ENCODE measurements at places on chromosomes 12 and 14. TPM values are rescaled to one million over a fixed set of nuclear protein-coding genes. Genes with fewer than 3 reads are reported as not detected.

Gene P2RX2
- not detected for total RNA-seq

- no peak overlapping the region for H3K27ac ChIP-seq
- peaks cover 6% of the 10 kb centered on the region for H3K4me1 ChIP-seq
- no peak for DNase-seq
- no peak overlapping the region for H3K4me3 ChIP-seq
Measured at GRCh38 chr12:104551313-104551931, 94.7 kb downstream of the CHST11 start.

GRCh38 chr14:49733836-49734235, 34.1 kb upstream of the KLHDC2 start:
- H3K4me3 ChIP-seq = no peak overlapping the region
- H3K27ac ChIP-seq = no peak overlapping the region
- no peaks in the 10 kb centered on the region for H3K27me3 ChIP-seq
- peaks cover 23% of the 10 kb centered on the region for H3K36me3 ChIP-seq
- no peaks in the 10 kb centered on the region for H3K4me1 ChIP-seq

Gene TMEM253
- total RNA-seq = 1.2 TPM

DNA sequence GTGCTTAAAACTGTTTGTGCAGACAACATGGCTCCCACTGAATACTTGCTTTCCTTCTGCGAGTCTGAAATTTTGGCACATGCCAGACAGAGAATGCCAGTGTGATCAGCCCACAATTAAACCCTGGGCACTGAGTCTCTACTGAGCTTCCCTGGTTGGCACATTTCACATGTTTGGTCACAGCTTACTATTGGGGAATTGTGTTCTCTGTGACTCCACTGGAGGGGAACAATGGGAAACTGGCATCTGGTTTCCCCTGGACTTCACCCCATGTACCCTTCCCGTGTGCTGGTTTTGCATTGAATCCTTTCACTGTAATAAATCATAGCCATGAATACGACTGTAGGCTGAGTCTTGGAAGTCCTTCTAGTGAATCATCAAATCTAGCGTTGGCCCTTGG, 64.9 kb downstream of the EFCAB11 start:
- DNase-seq = no peak
- no peak overlapping the region for H3K27ac ChIP-seq
- no peaks in the 10 kb centered on the region for H3K27me3 ChIP-seq
- H3K4me1 ChIP-seq = peaks cover 1% of the 10 kb centered on the region
- peaks cover 8% of the 10 kb centered on the region for H3K36me3 ChIP-seq
- H3K4me3 ChIP-seq = no peak overlapping the region

Gene ART4
- not detected for total RNA-seq

Gene EIF4B
- 555 TPM for total RNA-seq

- DNase-seq = no peak
- H3K27me3 ChIP-seq = no peaks in the 10 kb centered on the region
- H3K4me3 ChIP-seq = no peak overlapping the region
- no peaks in the 10 kb centered on the region for H3K4me1 ChIP-seq
- no peaks in the 10 kb centered on the region for H3K36me3 ChIP-seq
Measured at GRCh38 chr14:78700236-78700635, 530.1 kb downstream of the NRXN3 start.

Gene POTEG
- total RNA-seq = not detected

GRCh38 chr14:70897464-70897863, 9.8 kb upstream of the PCNX1 start:
- DNase-seq = no peak
- no peak overlapping the region for H3K4me3 ChIP-seq
- H3K27ac ChIP-seq = peak overlapping the region; percentile 84
- H3K27me3 ChIP-seq = no peaks in the 10 kb centered on the region
- no peaks in the 10 kb centered on the region for H3K36me3 ChIP-seq

Gene TAC3
- not detected for total RNA-seq

- H3K27me3 ChIP-seq = peaks cover 2% of the 10 kb centered on the region
- H3K4me3 ChIP-seq = no peak overlapping the region
- no peak for DNase-seq
- H3K27ac ChIP-seq = no peak overlapping the region
- no peaks in the 10 kb centered on the region for H3K4me1 ChIP-seq
- no peaks in the 10 kb centered on the region for H3K36me3 ChIP-seq
Measured at GRCh38 chr14:104109731-104110361, 24.3 kb downstream of the ASPG start.

Gene LRP1
- 591 TPM for total RNA-seq

DNA sequence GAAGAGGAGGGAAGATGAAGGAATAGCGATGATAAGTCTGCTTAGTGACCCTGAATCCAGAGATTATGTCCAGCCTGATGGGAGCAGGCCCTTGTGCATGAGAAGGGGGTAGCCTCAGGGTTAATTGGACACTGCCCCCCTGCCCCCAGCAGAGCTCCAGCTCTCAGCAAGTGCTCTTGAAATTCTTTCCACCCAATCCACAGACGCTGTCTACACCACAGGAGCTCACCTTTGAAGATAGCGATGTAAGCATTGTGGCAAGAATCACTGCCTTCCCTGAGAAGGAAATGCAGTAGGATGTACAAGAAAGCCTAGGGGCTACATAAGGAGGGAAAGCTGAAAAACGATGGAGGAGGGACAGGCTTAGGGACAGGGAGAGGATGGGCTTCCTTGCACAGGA, 39.4 kb downstream of the CRACR2A start:
- H3K4me1 ChIP-seq = no peaks in the 10 kb centered on the region
- no peaks in the 10 kb centered on the region for H3K36me3 ChIP-seq
- peaks cover 10% of the 10 kb centered on the region for H3K27me3 ChIP-seq
- H3K4me3 ChIP-seq = no peak overlapping the region

DNA sequence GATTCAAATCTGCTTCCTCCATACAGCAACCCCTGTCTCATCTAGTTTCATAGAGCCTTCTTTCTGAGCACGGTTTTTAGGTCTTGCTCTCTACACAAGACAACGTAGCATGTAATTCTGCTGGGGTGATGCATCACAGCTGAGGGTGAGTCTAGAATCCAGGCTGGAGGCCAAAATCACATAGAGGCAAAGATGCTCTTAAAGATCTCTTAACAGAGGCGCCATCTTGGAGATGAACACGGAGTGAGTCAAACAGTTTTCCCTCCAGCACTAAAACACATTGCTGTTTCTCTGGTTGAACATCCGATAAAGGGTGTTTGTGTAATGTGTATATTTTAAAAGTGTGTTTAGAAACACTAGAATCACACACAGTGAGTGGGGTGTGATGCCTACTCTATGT, 78.9 kb downstream of the NOS1 start:
- H3K4me1 ChIP-seq = no peaks in the 10 kb centered on the region
- DNase-seq = no peak
- no peaks in the 10 kb centered on the region for H3K27me3 ChIP-seq
- H3K27ac ChIP-seq = no peak overlapping the region

GRCh38 chr12:104603545-104603973, 146.8 kb downstream of the CHST11 start:
- peaks cover 39% of the 10 kb centered on the region for H3K4me1 ChIP-seq
- DNase-seq = no peak
- no peaks in the 10 kb centered on the region for H3K27me3 ChIP-seq

DNA sequence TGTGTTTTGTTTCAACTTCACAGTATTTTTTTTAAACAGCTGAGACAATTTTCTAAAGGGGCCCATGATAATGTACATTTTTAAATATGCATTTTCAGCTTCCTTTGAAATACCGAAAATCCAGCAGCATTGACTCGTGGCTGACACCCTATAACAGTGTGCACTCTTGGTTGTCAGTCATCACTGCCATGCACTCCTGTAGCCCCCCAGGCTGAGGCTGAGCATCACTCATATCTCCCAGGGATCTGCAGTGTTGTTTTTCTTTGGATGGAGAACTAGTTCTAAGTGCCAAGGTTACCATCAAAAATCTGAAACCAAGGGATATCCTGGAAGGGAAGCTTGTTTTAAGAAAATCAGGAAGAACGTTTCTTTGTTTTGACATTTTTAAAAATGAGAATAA, 81.2 kb downstream of the C14orf132 start:
- no peak for DNase-seq
- H3K4me3 ChIP-seq = no peak overlapping the region
- peaks cover 49% of the 10 kb centered on the region for H3K4me1 ChIP-seq

Gene PAX9
- total RNA-seq = 3.9 TPM

- no peak overlapping the region for H3K27ac ChIP-seq
- no peaks in the 10 kb centered on the region for H3K36me3 ChIP-seq
- no peak for DNase-seq
- H3K4me3 ChIP-seq = no peak overlapping the region
- no peaks in the 10 kb centered on the region for H3K4me1 ChIP-seq
Measured at GRCh38 chr12:19088606-19089005, 40.9 kb upstream of the PLEKHA5 start.

DNA sequence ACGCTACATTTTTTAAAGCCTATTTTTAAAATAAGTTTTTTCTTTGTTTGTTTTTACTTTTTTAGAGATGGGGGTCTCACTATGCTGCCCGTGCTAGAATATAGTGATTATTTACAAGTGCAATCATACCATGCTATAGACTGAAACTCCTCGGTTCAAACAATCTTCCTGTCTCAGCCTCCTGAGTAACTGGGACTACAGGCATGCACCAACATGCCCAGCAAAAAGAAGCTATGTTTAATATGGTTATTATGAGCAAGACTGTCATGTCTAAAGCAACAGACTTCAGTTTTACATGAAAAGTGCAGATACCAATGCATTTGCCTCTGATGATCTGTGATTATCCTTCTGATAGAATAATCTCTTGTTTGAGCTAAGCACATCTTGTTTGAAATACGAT, 45.6 kb upstream of the SGPP1 start:
- H3K27ac ChIP-seq = no peak overlapping the region
- H3K4me1 ChIP-seq = peaks cover 7% of the 10 kb centered on the region
- no peak for DNase-seq
- H3K36me3 ChIP-seq = no peaks in the 10 kb centered on the region
- H3K4me3 ChIP-seq = no peak overlapping the region

GRCh38 chr14:89720741-89721729, 233.5 kb downstream of the EFCAB11 start:
- H3K4me1 ChIP-seq = peaks cover 13% of the 10 kb centered on the region
- no peaks in the 10 kb centered on the region for H3K27me3 ChIP-seq
- DNase-seq = peak; percentile 60
- no peaks in the 10 kb centered on the region for H3K36me3 ChIP-seq

Gene APOF
- not detected for total RNA-seq

GRCh38 chr12:32273063-32273522, 126.3 kb upstream of the FGD4 start:
- peaks cover 30% of the 10 kb centered on the region for H3K4me1 ChIP-seq
- H3K27me3 ChIP-seq = no peaks in the 10 kb centered on the region
- H3K36me3 ChIP-seq = no peaks in the 10 kb centered on the region
- H3K27ac ChIP-seq = peak overlapping the region; percentile 25
- no peak overlapping the region for H3K4me3 ChIP-seq

Gene GPR68
- total RNA-seq = 0.11 TPM

DNA sequence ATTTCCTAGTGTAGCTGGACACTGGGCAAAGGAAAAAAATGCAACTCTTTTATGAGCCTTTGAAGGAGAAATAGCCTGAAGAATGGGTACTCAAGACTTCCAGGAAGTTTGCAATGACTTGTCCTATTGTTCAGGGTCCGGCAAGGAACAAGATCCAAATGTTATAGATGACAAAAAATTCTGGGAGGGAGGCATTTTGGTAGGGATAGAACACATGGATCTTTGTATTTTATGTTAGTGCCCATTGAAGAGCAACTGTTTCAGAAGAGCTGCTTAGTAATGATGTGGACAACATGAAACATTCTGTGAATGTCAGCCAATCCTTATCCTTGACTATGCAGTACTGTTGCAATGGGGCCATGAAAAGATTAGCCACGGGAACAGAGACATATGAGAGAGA, 138.0 kb downstream of the MGAT4C start:
- no peak overlapping the region for H3K4me3 ChIP-seq
- no peak overlapping the region for H3K27ac ChIP-seq
- H3K4me1 ChIP-seq = no peaks in the 10 kb centered on the region
- no peak for DNase-seq

DNA sequence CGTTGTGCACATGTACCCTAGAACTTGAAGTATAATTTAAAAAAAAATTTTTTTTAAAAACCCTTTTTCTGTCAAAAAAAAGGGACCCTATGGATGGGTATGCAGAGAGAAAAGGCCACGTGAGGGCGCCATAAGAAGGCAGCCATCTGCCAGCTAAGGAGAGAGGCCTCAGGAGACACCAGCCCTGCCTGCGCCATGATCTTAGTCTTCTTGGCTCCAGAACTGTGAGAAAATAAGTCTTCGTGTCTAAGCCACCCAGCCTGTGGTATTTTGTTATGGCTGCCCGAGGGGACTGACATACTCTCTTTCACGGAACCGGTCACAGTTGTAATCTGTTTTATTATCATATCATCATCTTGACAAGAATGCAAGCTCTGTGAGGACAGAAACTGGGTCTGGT, 174.8 kb downstream of the EFCAB11 start:
- no peaks in the 10 kb centered on the region for H3K27me3 ChIP-seq
- H3K4me3 ChIP-seq = no peak overlapping the region
- H3K36me3 ChIP-seq = no peaks in the 10 kb centered on the region
- H3K4me1 ChIP-seq = no peaks in the 10 kb centered on the region
- DNase-seq = no peak
- H3K27ac ChIP-seq = no peak overlapping the region

DNA sequence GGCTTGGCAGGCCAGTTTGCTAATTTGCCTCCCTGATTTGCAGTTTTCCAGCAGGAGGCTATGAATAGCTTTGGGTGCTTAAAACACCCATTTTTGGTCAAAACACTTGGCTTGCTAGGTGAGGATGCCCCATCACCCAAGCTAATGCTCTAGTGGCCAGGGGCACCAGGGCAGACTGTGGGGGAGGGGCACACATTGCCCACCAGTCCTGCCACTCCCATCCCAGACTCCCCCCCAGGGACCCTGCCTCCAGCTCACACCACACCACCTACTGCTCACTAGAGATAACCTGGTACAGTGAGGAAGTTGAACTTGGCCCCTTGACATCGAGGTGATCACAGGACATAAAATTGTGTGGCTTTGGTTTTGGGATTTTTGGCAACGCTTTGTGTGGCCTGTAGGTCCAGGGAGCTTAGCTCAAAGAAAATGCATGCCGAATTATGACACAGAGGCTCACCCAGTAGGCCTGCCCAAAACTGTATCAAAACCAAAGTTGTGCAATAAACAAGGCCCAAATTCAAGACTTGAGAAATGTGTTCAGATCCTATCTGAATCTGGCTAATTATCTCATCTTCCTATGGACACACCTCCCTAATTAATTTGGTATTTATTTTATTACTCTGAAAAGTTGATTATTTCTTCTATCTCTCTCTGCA, 4.3 kb downstream of the NUAK1 start:
- peak overlapping the region; percentile 92 for H3K4me3 ChIP-seq
- DNase-seq = no peak
- H3K27me3 ChIP-seq = no peaks in the 10 kb centered on the region
- H3K36me3 ChIP-seq = no peaks in the 10 kb centered on the region
- H3K4me1 ChIP-seq = peaks cover 74% of the 10 kb centered on the region

DNA sequence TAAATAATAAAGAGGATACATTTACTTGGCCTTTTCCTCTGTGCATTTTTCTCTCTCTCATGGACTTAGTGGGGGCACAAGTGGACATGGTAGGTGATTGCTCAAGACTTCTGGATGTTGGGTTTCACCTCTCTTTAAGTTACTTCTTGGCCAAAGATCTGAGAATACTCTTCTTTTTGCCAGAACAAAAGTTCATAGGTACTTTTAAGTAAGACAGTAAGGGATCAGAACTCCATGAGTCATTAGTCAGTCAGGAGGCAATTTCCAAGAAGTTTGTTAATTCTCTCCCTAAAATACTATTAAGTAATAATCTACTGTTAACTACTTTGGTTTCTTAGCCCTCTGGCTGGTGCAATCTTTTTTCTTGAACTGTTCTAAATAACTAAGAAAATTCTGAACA, 84.2 kb downstream of the GRIP1 start:
- peaks cover 24% of the 10 kb centered on the region for H3K4me1 ChIP-seq
- H3K4me3 ChIP-seq = no peak overlapping the region
- DNase-seq = no peak
- no peaks in the 10 kb centered on the region for H3K36me3 ChIP-seq
- no peaks in the 10 kb centered on the region for H3K27me3 ChIP-seq

GRCh38 chr14:92789457-92790089, 4.5 kb upstream of the GOLGA5 start:
- H3K27ac ChIP-seq = no peak overlapping the region
- no peak overlapping the region for H3K4me3 ChIP-seq
- H3K27me3 ChIP-seq = no peaks in the 10 kb centered on the region
- peaks cover 3% of the 10 kb centered on the region for H3K36me3 ChIP-seq

All from osteocyte (in vitro differentiated cells).